Stimulated activated CD4-positive, alpha-beta T cell treated with anti-CD3 and anti-CD28 coated beads, Interleukin-1b, Interleukin-23, amount 100 ng/mL, for 24 hours (primary cell): ENCODE measurements at places on chromosomes 1 and 21.

- no peak for DNase-seq
Measured at GRCh38 chr1:97332716-97333115, 588.1 kb downstream of the DPYD start.

- no peak for DNase-seq
Measured at GRCh38 chr1:55071477-55071876, 32.1 kb downstream of the PCSK9 start.

DNA sequence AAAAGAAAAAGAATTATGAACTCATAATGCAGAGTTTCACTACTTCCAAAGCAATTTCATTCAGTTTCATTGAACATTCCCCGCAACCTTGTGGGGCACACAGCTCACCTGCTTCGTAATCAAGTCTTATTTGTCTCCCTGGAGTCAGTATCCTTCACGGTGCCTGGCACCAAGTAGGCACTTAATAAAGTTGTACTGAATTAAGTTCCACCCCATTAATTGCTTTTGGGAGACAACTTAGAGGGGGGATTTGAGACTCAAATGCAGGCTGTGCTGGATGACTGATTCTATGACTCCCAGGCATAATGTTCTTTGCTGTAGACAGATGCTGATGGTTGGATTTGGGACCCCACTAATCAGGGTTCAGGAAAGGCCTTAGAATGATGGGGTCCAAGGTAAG lies 6.5 kb upstream of the ID3 start:
- no peak for DNase-seq

DNA sequence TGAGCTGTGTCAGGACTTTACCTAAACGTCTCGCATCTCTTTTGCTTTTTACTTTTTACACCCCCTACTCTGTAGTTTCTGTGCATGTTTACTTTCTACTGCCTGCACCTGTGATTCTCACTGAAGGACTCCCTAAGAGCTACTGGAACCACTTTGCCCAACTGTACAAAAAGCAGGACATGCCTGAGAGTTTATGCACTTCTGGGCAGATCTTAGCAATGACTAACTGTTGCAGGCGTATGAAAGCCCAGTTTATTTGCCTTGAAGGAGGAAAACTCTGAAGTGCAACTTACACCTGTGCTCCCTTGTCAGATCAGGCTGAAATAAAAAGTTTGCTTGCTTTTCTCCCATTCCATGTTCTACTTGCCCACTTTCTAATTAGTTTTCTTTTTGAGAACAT lies 467.0 kb upstream of the USP24 start:
- DNase-seq = no peak

- DNase-seq = no peak
Measured at GRCh38 chr1:6325482-6325881, 64.6 kb upstream of the GPR153 start.

DNA sequence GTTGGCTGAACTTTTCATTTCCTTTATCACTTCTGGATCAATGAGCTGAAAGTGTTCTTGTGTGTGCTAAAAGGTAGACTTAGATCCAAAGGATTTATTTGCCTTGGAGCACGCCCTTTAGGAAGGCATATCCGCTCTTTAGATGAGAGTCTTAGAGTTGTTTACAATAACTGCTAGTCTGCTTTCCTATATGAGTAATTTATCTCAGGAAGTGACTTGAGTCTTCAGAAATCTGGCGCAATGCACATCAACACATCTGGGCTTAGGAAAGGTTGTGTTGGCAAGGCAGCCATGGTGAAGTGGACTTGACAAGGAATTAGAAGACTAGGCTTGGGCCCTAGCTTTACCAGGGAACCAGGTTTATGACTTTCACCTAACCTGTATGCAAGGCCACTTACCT lies 204.1 kb upstream of the PTGFR start:
- DNase-seq = no peak

DNA sequence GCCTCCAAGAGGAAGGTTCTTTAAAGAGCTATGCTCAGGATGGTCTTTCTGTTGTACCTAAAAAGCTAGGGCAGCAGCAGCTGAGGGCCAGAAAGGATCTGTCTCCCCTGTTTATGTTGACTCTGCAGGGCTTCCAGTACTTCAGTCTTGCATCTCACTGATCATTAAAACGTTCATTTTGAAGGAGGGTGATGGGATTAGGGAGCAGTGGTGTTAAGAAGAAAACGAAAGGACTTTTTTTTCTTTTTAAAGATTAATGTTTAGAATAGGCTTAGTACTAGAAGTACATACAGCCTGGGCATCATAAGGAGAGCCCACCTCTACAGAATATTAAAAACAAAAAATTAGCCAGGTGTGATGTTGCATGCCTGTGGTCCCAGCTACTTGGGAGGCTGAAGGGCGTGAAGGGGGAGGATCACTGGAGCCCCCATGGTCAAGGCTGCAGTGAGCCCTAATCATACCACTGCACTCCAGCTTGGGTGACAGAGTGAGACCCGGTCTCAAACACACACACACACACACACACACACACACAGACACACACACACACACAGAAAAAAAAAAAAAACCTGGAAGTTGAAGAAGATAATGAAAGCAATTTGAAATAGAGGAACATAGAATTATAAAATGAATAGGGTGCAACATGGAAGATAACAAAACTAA lies 2.9 kb downstream of the CR1L start:
- no peak for DNase-seq

- DNase-seq = no peak
Measured at GRCh38 chr1:212712451-212713303, 13.0 kb upstream of the BATF3 start.

DNA sequence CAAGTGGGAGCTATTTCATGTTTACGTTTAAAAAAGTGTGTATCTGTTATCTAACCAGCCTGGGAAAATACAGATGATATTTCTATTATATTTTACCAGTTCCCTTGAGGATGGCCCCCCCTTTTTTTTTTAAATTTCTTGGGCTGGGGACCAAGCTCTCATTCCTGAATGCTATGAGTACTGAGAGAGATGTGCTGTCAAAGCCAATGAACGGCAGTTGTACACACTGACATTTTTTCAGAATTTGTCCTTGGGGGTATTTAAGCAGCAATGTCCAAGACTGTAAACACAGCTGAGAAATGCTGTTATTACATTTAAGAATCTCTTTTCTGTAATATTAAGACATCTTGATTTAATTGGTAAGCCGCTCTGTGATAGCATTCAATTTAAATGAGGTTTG lies 177.9 kb downstream of the ST6GALNAC3 start:
- DNase-seq = no peak

- DNase-seq = no peak
Measured at GRCh38 chr1:40267767-40268187, 9.7 kb downstream of the ZMPSTE24 start.

DNA sequence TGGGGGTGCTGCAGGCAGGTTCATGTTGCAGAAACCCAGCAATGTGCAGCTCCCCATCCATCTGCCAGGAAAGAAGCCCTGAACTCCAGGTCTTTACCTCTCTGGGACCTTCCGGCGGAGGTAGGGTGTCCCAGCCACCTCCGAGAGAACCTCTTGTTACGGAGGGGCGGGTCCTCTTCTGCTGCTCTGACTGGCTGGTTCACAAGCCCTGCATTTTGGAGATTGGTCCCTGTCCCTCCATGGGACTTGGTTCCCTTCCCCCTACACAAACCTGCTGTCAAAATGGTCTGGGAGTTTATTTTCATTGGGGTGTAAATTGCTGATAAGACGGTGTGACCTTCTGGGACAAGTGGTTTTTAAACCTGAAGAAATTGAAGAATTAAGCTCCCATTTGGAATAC lies 8.0 kb upstream of the CELSR2 start:
- no peak for DNase-seq

DNA sequence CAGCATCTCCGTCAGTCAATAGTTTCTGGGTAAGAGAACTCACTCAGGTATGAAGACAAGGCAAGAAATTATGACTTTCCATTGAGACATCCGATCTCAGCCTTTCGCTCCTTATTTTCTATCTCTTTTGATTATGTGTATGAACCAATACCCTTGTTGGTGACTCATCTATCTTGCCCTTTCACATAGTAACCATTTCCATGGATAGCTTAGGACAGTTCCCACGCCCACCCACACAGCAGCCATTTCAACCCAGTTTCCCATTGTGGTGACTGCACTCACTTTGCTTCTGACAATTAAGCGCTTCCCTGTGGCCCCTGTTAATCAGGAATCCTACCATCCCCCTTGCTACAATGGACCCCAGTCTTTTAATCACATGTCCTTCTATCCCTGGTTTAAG lies 210.6 kb upstream of the ADGRL2 start:
- DNase-seq = no peak

DNA sequence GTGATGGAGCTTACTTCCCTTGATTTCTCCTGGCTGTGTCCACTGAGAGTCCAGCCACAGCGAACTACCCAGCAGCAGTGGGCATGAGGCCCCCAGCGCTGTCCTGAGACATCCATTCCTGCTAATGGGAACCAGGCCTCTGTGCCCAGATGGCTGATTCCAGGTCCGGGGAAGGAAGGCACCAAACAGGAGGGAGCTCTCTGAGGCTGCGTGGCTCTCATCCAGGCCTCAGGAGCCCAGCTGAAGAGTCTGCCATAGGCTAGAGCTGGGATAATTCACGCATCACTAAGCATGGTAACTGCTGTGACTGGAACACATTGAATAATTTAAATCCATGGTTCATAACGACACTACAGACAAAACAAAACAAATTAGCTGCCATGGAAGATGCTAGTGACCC lies 24.7 kb upstream of the LRRC47 start:
- DNase-seq = no peak

DNA sequence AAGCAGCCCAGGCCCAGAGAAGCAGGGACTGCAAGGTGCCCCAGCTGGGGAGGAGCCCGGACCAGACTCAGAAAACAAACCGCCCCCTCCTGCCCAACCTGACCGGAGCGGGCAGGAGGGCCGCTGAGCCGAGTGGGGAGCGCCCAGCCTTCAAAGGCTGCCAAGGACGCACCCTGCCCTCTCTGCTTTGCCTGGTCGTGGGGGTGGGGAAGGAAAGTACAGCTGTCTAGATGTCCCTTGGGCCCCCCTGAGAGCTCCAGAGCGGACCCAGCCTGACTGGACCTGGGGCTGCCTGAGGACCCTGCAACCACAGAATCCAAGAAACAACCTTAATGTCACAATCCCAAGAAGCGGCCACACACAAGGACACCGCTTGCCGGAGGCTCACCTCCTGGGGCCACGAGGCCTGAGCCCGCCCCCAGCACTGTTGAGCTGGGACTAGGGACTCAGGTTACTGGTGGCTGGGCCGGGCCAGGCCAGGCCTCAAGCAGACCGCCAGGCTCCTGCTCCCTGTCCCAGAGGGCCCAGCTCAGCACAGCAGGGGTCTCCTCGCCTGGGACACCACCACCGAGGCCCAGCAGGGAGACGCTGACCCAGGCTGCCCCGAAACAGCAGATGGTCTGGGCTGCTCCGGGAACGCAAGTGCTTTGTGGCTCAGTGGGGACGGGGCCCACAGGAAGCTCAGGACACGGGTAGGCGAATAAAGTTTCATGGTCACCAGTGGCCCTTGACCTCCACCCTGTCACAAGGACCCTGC lies 1.4 kb downstream of the DVL1 start:
- no peak for DNase-seq

GRCh38 chr1:61496501-61496900 lies 228.4 kb downstream of the TM2D1 start:
- no peak for DNase-seq

DNA sequence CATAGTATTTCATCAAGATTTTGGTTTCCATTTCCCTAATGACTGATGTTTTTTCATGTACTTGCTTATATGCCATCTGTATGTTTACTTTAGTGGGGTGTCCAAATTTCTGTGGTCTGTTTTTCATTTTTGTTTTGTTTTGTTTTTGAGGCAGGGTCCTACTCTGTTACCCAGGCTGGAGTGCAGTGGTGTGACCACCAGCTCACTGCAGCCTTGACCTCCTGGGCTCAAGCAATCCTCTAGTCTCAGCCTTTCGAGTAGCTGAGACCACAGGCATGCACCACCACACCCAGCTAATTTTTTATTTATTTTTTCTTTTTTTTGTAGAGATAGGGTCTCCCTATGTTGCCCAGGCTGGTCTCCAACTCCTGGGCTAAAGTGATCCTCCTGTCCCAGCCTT lies 378.0 kb upstream of the VAMP3 start:
- DNase-seq = no peak

DNA sequence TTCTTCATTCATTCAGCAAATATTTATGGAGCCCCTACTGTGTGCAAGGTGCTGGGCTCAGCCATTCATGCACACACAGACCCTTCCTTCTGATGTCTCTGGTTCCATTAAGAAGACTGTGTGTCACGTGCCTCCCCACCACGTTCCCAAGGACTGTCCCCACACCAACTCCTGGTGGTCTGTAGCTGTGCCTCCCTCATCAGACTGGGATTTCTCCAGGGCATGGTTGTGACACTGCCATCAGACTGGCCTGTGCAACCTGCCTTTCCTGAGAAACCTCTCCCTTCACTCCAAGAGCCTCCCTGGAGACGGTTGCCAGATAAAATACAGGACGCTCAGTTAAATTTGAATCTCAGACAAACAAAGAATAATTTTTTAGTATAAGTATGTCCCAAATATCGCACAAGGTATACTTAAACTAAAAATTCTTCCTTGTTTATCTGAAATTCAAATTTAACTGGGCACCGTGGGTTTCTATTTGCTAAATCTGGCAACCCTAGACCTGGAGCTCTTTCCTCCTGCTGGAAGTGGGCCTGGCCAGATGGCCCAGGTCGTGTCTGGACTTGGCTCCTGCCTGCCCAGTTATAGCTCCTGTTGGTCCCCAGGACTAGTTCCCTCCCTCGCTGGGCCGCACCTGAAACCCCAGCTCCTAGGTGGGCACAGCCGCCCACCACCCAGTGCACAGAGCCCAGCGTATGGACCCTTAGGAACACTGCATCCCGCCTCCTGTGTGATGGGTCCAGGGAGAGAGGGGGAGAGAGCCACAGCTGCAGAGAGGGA lies 76.9 kb downstream of the RAP1GAP start:
- no peak for DNase-seq

DNA sequence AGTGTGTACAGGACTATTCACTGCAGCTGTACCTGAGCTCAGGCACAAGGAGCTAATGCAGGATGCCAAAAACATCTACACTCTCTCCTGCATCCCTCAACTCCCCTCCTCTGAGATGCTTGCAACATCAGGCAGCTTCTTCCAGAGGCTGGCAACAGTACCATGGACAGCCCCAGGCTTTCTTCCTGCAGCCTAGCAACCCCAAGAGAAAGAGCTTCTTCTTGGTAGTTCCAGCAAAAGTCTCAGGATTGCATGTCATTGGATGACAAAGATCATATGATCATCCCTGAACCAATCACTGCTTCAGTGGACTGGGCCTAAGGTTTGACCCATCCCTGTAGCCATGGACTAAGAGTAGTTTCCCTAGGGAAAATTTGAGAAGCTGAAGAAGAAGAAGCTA lies 46.7 kb downstream of the CAMK2N1 start:
- no peak for DNase-seq

- DNase-seq = no peak
Measured at GRCh38 chr1:66370462-66370971, 163.4 kb upstream of the SGIP1 start.

- DNase-seq = no peak
Measured at GRCh38 chr1:198700396-198700795, 61.6 kb downstream of the PTPRC start.
